ENCODE measurements at places on chromosomes 16 and 17.

GRCh38 chr17:39573447-39574298, 34.0 kb downstream of the NEUROD2 start:
- peak; percentile 40 for DNase-seq

DNA sequence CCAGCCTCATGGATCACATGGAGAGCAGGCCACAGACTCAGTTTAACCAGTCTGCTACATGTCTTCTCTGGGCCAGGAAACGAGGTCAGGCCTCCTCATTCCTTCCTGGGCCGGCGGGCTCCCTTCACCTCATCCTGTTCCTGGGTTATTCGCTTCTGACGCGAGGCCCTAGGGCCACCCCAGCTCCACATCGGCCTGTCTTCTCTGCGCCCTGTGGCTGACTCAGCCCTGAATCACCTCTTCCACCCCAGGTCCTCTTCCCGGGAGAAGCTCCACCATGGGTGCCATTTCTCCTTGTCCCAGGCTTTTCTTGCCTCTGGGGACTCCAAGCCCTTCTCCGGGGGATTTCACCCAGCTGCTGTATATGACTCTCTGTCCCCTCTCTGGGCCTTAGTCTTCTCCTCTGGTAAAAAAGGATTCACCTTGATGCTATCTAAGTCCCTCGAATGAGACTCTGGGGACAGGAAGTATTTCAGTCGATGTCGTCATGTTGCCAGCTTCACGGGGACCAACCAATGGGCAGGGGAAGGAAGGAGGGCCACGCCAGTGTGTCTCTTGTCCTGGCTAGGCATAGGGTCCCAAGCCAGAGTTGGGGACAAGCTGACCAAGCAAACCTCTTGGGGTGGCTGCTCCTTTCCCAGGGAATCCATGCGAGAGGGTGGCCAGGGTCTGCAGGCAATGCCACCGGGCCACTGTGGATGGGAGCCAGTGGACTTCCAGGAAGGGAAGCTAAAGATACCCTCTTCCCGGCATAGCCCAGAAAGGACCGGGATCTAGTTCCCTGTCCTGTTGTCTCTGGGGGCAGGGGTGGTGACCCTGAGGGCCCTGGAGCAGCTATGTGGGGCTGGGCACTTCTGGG, 58.7 kb downstream of the SOCS3 start:
- no peak for DNase-seq

DNA sequence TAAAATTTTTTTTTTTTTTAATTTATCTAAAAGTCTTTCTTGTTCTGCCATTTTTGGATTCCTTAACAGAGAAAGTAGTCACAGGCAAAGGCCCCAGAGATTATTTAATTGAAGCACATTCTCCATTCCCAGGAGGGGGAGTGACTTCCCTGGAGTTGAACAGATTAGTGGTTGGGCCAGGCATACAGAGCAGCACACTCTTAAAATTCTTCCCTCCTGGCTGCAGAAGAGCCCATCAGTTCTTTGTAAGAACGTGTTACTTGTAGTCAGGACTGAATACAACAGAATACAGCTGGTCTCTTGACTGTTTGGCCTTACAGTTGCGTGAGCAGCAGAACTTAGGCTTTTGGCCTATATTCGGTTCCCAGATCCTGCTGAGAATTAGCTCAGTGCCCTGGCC, 1.8 kb downstream of the ALKBH5 start:
- no peak for DNase-seq

DNA sequence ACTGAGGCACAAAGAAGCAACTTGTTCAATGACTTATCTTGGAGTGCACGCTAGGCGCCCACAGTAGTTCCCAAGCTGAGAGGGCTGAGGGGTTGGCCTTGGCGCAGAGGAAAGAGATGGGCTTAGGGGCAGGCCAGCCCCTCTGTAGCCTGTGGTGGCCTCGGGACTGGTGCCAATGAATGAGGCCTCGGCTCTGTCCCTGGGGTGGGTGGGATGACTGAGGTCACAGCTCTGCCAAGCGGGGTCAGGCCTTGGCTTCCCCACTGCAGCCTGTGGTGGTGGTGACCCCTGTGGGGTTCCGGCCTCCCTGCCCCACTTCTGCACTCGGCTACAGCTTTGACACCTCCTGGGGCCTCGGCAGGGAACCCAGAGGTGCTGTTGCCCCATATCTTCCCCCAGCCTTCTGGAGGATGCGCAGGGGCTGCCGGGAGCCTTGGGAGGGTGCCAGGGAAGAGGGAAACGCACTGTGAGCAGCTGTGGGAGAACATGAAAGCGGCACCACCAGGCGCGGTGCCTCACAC, 46.0 kb downstream of the BEAN1 start:
- no peak for DNase-seq

- DNase-seq = no peak
These were observed 61.6 kb downstream of the TNRC6C start for GRCh38 chr17:78019976-78020716.

DNA sequence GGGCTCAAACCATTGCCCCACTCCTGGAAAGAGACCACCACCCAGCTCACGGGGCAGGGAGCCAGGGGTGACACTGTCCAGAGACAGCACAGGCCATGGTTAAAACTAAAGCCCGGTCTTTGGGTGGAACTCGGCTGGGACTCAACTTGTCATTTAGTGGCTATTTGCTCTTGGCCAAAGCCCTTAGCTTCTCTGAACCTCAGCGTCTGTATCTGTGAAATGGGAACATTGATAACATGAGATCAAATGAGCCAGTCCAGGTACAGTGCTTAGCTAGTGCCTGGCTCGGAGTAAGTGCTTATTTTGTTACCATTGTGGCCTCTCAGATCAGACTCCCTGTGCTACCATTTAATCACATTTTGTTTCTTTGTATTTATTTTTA, 48.5 kb downstream of the RTN4RL1 start:
- DNase-seq = no peak

GRCh38 chr16:79253100-79253631, 347.4 kb downstream of the MAF start:
- DNase-seq = no peak

DNA sequence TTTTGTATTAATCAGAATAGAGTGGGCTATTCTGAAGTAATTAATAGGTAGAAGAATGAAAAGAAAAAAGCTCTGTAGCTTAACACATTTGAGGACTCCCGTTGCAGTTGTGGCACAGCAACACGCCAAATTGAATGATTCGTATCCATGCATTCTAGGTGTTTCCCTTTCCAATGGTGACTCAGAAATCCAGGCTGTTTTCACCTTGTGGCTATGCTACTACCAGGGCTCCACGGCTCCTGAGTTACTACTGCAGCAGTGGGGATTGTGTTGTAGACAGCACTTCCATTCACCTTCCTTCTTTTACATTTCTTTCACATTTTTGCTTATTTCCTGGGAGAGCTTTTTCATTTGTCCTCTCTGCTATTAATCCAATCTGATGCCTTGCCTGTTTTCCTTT, 1616.4 kb downstream of the CDH8 start:
- no peak for DNase-seq

DNA sequence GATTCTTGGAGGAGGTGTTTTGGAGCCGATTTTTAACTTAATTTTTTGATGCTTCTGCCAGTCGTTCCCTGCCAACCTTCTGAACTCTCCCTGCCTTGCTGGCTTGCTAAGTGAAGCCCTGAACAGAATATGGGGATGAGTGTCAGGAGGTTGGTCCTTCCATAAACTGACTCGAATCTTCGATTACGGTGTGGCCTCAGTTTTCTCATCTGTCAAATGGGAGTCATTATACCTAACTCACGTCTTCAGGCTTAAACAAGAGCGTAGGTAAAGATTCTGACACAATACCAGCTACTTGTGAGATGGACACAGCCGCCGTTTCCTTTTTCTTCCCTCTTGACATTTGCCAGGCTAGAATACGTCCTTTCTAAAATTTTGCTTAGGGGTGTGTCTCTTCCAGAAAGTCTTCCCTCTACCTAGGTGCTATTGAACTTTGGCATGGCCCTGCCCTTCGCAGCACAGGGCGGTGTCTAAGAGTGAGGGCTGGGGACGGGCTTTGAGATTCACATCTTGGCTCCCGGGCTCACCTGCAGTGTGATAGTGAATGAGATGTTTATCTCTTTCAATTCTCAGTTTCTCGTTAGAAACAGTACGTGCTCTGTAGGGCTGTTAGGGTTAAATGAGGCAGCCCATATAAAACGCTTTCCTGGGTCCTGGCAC, 190.6 kb upstream of the SDK2 start:
- no peak for DNase-seq

DNA sequence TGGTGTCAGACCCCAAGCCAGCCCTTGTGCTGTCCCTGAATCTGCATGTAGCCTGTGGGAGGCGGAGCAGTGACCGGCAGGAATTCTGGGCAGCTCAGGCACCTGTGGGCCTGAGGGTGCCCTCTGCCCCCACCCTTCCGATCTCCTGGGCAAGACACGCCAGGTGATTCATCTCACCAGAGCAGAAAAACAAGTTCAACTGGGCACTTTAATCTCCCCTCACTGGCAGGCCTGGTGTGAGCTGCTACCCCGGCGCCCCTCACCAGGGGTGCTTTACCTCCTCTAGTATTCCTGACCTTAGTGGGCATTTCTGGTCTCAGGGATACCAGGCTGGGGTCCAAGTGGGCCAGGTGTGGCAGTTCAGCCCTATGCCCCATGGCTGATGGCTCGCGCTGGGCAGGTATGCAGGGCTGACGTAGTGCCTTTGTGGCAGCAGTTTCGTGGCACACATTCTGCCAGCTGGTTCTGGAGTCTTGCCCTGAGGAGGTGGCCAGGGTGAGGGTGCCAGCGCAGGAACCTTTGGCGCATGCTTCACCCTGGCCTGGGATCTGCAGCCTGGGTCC, 6.0 kb downstream of the ERBB2 start:
- DNase-seq = no peak

GRCh38 chr16:50878966-50879615, 137.2 kb downstream of the CYLD start:
- no peak for DNase-seq

DNA sequence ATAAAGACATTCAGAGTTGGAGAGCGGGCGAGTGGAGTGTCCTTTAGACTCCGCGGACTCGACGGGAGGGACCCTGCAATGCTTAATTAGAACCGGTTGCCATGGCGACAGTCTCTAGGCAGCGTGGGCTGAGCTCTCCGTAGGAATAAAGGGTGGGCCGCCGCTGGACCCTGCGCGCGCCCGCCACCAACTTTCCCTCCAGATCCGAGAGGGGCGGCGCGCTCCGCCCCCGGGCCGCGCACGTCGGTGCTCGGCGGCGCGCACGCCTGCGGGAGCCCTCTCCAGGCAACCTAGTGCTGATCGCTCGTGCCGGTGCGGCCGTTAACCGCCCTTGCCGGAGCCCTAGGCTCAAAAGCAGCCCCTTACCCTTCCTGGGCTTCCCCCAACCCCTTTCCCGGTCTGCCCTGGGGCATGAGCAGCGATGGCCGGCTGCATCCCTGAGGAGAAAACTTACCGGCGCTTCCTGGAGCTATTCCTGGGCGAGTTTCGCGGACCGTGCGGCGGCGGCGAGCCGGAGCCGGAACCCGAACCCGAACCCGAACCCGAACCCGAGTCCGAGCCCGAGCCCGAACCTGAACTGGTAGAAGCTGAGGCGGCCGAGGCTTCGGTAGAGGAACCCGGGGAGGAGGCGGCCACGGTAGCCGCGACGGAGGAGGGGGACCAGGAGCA, at the start of gene PPM1E:
Gene PPM1E (plus strand): TSS at position 278 of the 669 bp plus-strand sequence.
- no peak for DNase-seq

DNA sequence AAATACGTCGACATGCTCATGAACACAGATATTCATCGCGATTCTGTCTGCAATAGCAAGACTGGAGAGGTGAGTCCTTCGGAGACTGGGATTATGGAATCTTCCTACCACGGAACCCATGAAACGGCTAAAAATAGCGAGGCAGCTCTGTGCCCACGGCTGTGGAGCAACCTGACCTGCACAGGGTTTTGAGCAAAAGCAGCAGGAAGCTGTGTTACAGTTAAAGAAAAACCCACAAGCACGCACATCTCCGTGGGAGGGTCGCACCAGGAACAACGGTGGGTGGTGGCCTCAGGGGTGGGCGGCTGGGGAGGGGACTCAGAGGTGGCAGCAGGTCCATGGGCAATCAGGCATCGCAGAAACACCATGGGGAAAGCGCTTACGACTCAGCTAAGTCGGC, 24.8 kb downstream of the SLC38A10 start:
- DNase-seq = no peak

GRCh38 chr17:44760474-44761308, 1.9 kb downstream of the ADAM11 start:
- DNase-seq = no peak

GRCh38 chr16:51210087-51210486, 59.0 kb upstream of the SALL1 start:
- DNase-seq = no peak

- DNase-seq = no peak
These were observed 551.8 kb upstream of the KIF2B start for GRCh38 chr17:53270936-53271335.

- DNase-seq = no peak
These were observed 54.4 kb downstream of the C17orf67 start for GRCh38 chr17:56779322-56779721.

DNA sequence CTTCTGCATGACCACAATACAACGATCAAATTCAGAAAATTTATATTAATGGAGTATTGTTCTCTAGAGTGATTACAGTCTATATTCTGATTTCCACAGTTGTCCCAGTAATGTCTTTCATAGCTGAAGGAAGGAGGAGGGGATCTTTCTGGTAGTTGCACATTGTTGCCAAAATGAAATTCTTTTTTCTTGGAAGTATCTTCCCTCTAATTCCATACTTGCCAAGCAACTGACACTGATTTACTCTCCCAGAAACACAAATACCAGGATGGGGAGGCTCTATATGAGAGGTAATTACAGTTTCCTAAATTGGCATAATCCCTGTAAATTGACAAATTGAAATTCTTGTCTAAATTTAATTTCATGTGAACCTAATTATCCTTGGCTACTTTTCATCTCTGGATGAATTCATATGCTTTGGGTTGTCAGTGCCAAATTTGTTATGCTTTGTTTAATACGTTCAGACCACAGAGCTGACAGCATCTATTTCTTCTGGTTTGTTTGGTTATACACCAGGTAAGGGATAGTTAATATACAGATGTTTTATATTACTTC, 30.0 kb downstream of the NOL11 start:
- DNase-seq = no peak

DNA sequence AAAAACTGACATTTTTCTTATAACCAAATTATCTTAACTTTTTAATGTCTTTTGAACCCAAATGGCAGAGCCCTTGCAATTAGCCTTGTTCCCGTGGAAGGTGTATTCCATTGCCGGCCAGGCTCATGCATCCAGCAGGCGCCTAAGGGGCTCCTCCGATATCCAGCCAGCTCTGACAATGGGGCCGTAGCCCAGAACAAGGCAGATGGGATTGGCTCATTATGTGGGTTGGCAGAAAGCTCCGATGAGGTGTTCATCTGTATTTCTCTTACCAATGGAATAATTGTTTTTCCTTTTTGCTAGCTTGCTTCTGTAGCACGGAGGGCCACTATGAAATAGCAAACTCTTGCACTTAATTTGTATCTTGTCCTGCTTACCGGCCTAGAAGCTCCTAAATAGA, 208.2 kb upstream of the CHMP6 start:
- no peak for DNase-seq

DNA sequence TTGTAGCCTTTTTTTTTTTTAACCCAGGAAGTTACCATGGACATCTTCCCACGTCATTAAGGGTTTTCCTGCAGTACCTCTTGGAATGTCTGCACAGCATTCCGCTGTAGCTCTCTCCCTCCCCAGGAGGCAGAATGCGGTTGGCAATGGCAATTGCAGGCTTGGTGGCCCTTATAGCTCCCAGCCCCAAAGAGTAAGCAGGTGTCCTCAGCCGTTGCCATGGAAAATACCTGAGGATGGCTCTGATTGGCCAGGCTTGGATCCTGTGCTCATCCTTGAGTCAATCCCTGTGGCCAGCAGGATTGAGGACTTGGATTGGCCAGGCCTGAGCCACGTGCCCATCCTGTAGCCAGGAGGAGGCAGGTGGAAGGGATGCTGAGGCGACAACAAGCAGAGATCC, 15.5 kb upstream of the TIMP2 start:
- no peak for DNase-seq

- no peak for DNase-seq
These were observed 97.1 kb downstream of the TMEM100 start for GRCh38 chr17:55625521-55625920.

- DNase-seq = no peak
These were observed 1.2 kb downstream of the OR1F1 start for GRCh38 chr16:3188925-3189825.

Data from GM04504 (cell line).